Right cardiac atrium (tissue), 5 donors: ENCODE measurements at places on chromosomes 4 and X.
A peak's percentile ranks its signal among the peaks of the same experiment; 100 is the strongest.

GRCh38 chrX:120290107-120290506 is 21.2 kb downstream of the TMEM255A start:
- no peak for DNase-seq

- no peak for DNase-seq
Measured at GRCh38 chr4:149781150-149781549, 34.5 kb downstream of the IQCM start.

DNA sequence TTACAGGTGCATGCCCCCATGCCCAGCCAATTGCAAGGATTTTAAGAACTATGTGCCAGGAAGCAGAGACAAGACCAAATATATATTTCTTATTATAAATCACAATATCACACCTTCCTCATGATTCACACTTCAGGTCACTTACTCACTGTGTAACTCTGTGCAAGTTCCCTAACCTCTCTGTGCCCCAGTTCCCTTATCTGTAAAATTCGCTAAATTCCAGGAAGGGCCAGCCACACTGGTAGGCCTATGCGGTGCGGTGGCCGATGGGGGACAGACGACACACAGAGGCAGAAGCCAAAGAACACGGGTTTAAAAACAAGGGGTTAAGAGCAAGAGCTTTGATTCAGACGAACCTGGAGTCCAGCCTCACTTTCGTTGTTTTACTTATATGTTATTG is 2.8 kb downstream of the TRIM2 start:
- no peak for DNase-seq

DNA sequence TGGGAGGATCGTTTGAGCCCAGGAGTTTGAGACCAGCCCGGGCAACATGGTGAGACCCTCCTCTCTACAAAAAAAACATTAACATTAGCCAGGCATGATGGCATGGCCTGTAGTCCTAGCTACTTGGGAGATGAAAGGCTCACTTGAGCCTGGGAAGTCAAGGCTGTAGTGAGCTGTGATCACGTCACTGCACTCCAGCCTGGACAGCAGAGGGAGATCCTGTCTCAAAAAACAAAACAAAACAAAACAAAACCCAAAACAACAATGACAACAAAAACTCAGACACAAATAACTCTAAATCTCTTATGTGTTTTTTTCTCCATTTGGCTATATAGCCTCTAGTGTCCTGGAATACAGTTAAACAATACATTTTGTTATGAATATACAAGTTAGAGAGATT is 127.3 kb upstream of the STK26 start:
- DNase-seq, result no peak

- no peak for DNase-seq
Measured at GRCh38 chr4:41655177-41655576, 93.3 kb downstream of the PHOX2B start.

- DNase-seq, result peak; percentile 82
Measured at GRCh38 chrX:24647257-24648058, at the start of gene PCYT1B. TSS of gene PCYT1B (minus strand) at chrX:24647347. CDS start at chrX:24647105, 242 bp downstream.

DNA sequence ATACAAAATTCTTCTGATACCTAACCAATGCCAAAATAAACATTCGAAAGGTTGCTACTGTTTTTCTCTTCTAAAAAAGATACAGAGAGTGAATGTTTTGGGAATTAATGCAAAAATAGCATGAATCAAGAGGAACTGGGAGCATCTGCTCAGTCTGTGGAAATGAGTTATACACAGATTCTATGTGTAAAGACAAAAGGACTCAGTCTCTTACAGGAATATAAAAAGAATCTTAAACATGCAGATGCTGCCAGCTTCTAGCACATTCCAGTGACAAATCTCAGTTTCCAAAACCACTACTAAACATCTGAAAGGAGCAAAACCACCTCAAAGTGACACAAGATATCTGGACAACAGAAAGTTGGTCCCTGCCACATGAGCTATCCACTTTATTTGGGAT is 55.0 kb downstream of the PAPSS1 start:
- no peak for DNase-seq

DNA sequence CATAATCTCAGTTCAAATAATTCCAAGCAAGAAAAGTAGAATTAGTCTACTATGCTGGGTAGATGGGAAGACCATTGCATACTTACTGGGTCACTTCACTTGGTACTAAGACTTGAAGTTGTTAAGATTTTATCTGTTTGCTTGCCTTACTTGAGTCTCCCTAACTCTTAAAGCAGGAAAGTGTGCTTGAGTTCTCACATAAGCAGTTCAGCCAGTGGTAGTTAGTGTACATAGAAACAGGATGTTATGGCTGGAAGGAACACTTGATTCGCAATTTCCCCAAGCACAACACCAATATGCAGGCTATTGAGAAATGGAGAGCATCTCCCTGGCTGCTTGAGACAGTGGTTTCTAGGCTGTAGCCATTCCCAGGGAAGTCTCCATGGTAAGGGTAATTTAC is 176.1 kb downstream of the MSL3 start:
- no peak for DNase-seq

GRCh38 chrX:52437212-52437611 is 58.4 kb upstream of the XAGE1A start:
- no peak for DNase-seq

- DNase-seq, result no peak
Measured at GRCh38 chr4:5267408-5267807, 216.1 kb downstream of the STK32B start.

GRCh38 chr4:185839770-185840169 is 27.8 kb upstream of the SORBS2 start:
- no peak for DNase-seq

DNA sequence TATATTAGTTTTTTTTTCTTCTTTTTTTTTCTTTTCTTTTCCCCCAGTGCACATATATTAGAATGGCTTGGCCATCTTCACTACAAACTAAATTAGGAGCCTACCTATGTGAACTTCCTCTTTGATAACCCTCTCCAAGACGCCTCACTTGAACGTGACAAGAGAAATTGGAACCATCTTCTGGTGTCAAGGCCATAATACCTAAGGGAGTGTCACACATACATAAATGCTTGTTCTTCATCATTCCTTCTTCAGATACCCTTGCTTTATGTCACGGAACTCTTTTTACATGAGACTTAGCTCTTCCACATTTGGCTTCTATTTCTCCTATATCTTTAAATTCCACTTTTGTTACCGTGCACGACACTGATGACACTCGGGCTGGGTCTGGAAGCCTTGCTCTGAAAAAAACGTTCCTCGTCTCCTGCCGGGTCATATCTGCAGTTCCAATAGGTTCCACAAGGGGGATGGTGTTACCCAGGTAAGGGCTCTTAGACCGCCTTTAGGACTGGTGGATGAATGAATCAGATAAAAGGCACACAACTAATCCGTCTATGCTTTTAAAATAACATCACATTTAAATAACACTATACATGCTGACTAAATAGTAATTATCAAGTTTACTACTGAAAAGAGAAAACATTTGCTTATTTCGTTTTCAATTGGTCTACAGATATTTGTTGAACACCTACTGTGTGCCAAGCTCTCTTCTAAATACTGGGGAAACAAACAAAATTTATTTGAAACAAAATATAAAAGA is 19.9 kb downstream of the DGAT2L6 start:
- DNase-seq, result peak; percentile 22

DNA sequence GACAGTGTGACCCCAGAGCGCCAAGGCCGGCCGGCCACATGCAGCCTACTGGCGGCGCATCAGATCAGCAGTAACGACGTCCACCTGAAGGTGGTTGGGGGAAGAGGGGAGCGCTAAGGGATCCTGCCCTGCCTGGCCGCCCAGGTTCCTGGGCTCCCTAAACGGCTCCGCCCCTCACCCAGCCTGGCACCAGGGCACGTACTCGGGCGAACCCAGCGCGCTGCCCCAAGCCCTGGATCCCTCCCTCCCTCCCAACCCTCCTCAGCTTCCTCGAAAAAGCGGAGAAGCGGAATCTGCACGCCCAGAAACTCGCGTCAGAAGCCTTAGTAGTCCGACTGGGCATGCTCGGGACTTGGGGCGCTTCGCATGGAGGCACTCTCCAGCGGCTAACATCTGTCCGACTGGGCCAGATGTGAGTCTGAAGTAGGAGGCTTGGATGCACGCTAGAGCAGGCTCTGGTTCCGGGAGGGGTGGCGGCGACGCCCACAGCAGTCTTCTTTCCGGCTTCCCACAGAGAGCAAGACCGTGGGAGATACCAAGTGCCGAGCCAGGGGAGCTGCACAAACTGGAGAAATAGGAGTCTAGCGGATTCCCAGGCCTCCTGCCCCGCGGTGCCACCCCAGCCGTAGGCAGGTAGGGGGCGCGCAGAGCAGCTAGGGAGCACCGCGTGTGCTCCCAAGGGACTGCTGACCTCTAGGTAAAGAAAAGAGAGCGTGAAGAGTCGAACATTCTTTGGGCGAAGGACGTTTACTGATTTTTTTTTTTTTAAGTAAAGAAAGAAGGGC is 114.3 kb upstream of the TEX13C start:
- DNase-seq, result peak; percentile 55

DNA sequence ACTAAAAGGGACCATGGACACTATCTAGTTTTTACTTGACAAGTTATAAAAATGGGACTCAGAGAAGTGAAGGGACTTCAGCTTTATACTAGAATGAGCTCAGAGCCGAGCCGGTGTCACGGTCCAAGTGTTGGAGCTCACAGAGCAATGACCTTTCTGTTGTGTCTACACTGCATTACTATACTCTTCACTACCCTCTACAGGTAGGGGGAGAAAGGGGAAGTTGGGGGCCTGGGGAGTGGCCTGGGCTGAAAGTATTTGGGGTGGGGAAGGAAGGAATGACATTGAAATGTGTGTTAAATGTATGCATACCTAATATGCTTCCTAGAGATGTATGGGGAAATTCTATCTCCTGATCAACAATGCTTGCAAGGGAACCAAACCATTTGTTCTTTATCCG is 48.8 kb upstream of the HHIP start:
- DNase-seq, result no peak

GRCh38 chr4:150207871-150208270 is 129.6 kb downstream of the DCLK2 start:
- no peak for DNase-seq

- DNase-seq, result peak; percentile 83
Measured at GRCh38 chr4:41142376-41143310, 71.7 kb downstream of the APBB2 start.
